ENCODE measurements at places on chromosomes 1 and 21.

- no peak for DNase-seq
These were observed 54.7 kb upstream of the MAN1A2 start for GRCh38 chr1:117312453-117313138.

GRCh38 chr1:107794571-107794970 lies 170.4 kb downstream of the VAV3 start:
- DNase-seq, result no peak

DNA sequence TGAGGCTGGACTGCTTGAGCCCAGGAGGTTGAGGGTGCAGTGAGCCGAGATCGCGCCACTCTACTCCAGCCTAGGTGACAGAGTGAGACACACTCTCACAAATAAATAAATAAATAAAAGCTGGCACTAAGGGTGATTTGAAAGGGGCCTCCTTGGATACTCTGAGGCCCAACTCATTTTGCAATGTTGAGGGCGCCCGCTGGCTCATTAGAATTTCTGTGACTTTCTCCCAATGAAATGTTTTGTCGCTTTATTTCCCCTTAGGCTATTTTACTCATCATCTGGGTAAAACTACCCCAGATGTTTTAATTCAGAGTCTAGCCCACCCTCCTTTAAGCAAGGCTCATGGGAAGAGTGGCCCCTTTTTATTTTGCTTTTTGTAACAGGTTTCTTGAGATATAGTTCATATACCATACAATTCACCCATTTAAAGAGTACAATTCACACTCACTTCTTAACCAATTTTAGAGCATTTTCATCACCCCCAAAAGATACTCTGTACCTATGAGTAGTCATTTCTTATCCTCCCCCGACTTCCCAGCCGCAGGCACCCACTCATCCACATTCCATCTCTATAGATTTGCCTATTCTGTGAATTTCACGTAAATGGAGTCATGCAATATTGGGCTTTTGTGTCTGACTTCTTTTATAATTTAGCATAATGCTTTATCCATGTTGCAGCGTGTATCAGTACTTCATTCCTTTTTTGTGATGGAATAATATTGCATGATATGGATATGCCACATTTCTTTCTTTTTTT lies 259.1 kb downstream of the KAZN start:
- no peak for DNase-seq

DNA sequence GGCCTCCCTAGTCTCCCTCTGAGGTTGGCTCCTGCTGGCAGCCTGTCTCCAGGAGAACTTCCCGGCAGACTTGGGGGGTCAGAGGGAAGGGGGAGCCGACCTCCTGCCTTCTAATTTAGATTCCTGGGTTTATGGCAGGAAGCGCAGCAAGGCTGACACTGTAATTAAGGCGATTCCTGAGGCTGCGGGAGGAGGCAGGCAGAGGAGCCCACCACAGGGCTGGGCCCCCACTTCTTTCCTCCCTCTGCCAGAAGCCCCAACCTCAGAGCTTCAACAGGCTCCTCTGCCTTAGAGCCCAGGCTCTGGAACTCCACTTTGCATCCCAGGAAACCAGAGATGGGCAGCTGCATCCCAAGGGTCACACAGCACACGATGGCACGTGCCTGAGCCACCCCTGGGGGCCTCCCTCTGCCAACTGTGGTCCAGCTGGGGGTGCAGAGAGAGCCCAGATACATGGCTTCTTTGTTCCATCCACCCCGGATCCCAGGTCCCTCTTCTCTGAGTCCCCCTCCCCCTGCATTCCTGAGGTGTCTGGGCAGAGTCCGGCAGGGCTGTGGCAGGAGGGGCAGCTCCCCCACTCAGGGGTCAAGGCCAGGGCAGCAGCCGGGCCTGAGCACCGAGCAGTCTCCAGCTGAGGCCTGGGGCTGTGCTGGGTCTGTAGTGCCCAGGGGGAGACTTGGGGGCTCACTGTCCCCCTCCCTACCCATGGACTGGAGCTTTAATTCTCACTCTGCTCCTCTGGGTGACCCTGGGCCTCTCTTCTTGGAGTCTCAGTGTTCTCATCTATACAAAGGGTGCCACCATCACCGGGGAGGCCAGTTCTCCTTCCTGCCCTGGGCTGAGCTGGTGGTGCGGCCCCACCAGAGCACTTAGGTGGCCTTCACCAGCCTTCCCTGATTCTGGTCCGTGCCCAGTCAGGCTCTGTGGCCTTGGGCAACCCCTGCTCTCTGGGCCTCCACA lies 39.4 kb upstream of the FAM131C start:
- no peak for DNase-seq

All from NCI-H1092 treated with DMSO at 0.1 percent for 48 hours (cell line).